Fibroblast of lung (primary cell): ENCODE measurements at places on chromosomes 5 and 9. TPM values are rescaled to one million over a fixed set of nuclear protein-coding genes. Genes with fewer than 3 reads are reported as not detected.
A peak's percentile ranks its signal among the peaks of the same experiment; 100 is the strongest.

The CCDC171 gene
- total RNA-seq, result 4.6 and 4.8 TPM in 2 replicates

The HABP4 gene
- 18.2 and 31.4 TPM in 2 replicates for total RNA-seq

The EXOSC3 gene
- total RNA-seq, result 19.0 and 24.9 TPM in 2 replicates

The CEL gene
- total RNA-seq, result under 0.01 and 0.33 TPM in 2 replicates

- H3K27me3 ChIP-seq, result no peaks in the 10 kb centered on the region
- DNase-seq, result no peak
- no peak overlapping the region for H3K4me3 ChIP-seq
- H3K27ac ChIP-seq, result no peak overlapping the region
Observed at GRCh38 chr5:104126980-104127379, 564.4 kb upstream of the NUDT12 start.

DNA sequence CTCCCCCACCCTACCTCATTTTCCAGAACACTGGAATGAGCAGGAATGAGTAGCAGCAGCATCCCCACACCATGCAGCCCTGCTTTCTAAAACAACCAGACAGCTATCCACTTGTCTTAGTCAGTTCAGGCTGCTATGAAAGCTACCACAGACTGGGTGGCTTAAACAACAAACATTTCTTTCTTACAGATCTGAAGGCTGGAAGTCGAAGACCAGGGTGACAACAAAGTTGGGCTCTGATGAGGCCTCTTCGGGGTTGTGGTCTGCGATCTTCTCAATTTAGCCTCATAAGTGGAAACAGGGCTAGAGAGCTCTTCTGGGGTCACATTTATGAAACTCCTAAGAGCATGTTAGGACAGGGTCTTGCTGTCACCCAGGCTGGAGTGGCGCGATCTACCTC, 38.9 kb downstream of the LPAR1 start:
- no peaks in the 10 kb centered on the region for H3K27me3 ChIP-seq
- no peak overlapping the region for H3K27ac ChIP-seq
- no peak overlapping the region for H3K4me3 ChIP-seq
- peaks cover 2% of the 10 kb centered on the region for H3K36me3 ChIP-seq
- peaks cover 28% of the 10 kb centered on the region for H3K4me1 ChIP-seq

DNA sequence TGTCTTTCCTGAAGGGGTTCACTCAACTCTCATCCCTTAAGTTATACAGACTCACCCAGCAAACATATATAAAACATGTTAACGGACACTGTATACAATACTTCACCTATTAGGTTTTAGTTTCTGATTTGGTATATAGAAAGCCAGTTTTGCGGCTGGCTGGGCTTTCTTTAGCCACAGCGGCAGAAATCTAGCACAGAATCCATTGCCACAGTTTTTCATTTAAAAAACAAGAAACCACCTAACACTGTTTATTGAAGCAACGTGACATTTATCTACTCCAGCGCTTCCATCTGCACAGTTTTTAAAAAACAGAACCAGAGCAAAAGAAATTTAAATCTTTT, 67.3 kb downstream of the SNX30 start:
- no peak overlapping the region for H3K4me3 ChIP-seq
- H3K4me1 ChIP-seq, result no peaks in the 10 kb centered on the region
- no peaks in the 10 kb centered on the region for H3K36me3 ChIP-seq
- no peak for DNase-seq

GRCh38 chr9:132787748-132788159, 90.3 kb downstream of the AK8 start:
- H3K27me3 ChIP-seq, result peaks cover 8% of the 10 kb centered on the region
- no peak overlapping the region for H3K27ac ChIP-seq
- no peaks in the 10 kb centered on the region for H3K36me3 ChIP-seq
- H3K4me1 ChIP-seq, result no peaks in the 10 kb centered on the region

DNA sequence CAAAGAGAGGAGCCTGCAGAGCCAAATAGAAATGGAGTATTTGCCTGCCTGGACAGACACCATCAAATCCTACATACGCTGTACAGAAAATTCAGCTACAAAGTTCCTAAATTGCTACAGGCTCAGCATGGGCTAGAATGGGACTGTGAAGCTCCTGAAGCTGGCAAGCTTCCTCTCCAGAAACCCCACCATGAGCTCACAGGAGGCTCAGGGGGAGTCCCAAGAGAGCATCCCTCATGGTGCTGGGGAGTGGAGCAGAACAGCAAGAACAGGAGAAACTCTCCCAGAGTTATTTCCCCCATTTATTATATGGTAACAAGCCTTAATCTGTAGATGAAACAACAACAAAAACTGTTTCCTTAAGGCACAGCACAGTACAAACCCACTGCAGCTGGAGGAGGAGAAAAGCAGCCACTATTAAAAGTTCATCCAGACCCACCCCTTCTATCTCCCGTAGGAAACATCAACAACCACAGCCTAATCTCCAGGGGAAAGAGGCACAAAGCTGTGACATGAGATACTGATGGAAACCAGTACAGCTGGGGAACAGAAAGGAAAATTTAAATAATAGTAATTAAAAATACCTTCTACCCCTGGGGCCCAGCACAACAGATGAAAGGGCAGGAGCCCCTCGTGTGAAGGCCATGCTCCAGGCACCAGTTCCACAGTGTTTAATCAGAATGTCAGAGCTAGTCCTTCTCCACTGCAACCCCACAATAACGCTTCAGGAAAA, 548.5 kb downstream of the MTRR start:
- no peaks in the 10 kb centered on the region for H3K36me3 ChIP-seq
- H3K4me3 ChIP-seq, result no peak overlapping the region
- no peaks in the 10 kb centered on the region for H3K4me1 ChIP-seq
- no peak overlapping the region for H3K27ac ChIP-seq
- H3K27me3 ChIP-seq, result no peaks in the 10 kb centered on the region

GRCh38 chr9:79166005-79166404, 405.8 kb upstream of the TLE4 start:
- DNase-seq, result no peak
- H3K4me1 ChIP-seq, result no peaks in the 10 kb centered on the region
- no peaks in the 10 kb centered on the region for H3K27me3 ChIP-seq
- H3K27ac ChIP-seq, result no peak overlapping the region

GRCh38 chr5:8081179-8081578, 212.2 kb downstream of the MTRR start:
- H3K36me3 ChIP-seq, result no peaks in the 10 kb centered on the region
- no peak overlapping the region for H3K4me3 ChIP-seq
- H3K4me1 ChIP-seq, result no peaks in the 10 kb centered on the region

- DNase-seq, result peak; percentile 87
- no peaks in the 10 kb centered on the region for H3K36me3 ChIP-seq
- no peak overlapping the region for H3K27ac ChIP-seq
- no peaks in the 10 kb centered on the region for H3K4me1 ChIP-seq
- no peak overlapping the region for H3K4me3 ChIP-seq
- H3K27me3 ChIP-seq, result no peaks in the 10 kb centered on the region
Observed at GRCh38 chr5:59351076-59351794, 542.3 kb downstream of the PDE4D start.

DNA sequence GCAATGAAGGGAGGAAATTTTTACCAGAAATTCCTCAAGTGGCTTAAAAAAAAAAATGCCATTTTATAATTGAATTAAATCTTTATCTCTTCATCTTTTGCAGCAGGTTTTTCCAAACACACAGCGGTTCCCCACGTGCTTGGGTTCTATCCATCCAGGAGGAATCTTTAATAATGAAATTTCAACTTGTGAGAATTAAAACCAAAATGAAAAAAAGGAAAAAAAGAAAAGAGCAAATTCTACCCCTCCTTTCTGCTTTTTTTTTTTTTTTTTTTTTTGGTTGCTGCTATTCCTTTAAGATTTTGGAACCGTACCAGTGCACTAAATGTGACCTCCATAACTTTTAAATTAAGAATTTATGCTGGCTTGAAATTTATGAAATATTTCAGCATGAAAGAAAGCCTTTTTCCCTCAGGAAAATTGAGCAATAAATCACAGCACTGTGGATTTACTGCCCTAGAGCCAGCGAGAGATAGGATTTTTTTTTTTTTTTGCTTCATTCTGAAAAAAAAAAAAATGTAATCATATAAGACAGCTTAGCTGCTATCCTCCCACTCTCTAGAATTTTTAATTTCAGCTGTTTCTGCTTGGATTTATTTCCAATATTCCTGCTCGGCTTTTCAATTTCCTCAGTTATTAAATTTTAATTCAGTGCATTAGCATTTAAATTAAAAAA, 88.5 kb downstream of the ZNF618 start:
- no peak for DNase-seq
- peaks cover 5% of the 10 kb centered on the region for H3K4me1 ChIP-seq
- no peak overlapping the region for H3K27ac ChIP-seq
- no peaks in the 10 kb centered on the region for H3K27me3 ChIP-seq
- H3K4me3 ChIP-seq, result no peak overlapping the region
- H3K36me3 ChIP-seq, result peaks cover 6% of the 10 kb centered on the region

GRCh38 chr5:94192658-94193391, 425.6 kb downstream of the KIAA0825 start:
- no peak overlapping the region for H3K27ac ChIP-seq
- DNase-seq, result no peak
- H3K4me3 ChIP-seq, result no peak overlapping the region
- no peaks in the 10 kb centered on the region for H3K4me1 ChIP-seq

DNA sequence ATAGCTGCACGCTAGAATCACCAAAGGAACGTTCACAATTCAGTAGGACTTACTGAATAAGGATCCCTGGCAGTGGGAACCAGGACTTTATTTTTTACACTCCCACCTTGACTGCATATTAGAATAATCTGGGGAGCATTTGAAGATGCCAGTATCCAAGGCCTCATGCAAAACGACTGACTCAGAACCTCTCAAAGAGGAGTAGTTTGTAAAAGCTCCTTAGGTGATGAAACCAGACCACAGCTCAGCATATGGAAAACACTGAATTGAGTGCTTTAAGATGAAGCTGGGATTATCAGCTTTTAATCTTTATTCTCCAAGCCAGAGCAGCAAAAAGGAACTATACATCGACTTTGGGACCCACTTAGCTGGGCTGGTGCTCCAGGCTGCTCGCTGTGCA, 288.3 kb downstream of the MLLT3 start:
- H3K4me3 ChIP-seq, result no peak overlapping the region
- no peak overlapping the region for H3K27ac ChIP-seq
- H3K27me3 ChIP-seq, result peaks cover 2% of the 10 kb centered on the region
- no peaks in the 10 kb centered on the region for H3K4me1 ChIP-seq
- H3K36me3 ChIP-seq, result no peaks in the 10 kb centered on the region
- DNase-seq, result no peak

GRCh38 chr5:68949256-68949655, 144.6 kb upstream of the SLC30A5 start:
- H3K36me3 ChIP-seq, result no peaks in the 10 kb centered on the region
- H3K27me3 ChIP-seq, result peaks cover 4% of the 10 kb centered on the region
- H3K27ac ChIP-seq, result no peak overlapping the region
- no peak for DNase-seq

DNA sequence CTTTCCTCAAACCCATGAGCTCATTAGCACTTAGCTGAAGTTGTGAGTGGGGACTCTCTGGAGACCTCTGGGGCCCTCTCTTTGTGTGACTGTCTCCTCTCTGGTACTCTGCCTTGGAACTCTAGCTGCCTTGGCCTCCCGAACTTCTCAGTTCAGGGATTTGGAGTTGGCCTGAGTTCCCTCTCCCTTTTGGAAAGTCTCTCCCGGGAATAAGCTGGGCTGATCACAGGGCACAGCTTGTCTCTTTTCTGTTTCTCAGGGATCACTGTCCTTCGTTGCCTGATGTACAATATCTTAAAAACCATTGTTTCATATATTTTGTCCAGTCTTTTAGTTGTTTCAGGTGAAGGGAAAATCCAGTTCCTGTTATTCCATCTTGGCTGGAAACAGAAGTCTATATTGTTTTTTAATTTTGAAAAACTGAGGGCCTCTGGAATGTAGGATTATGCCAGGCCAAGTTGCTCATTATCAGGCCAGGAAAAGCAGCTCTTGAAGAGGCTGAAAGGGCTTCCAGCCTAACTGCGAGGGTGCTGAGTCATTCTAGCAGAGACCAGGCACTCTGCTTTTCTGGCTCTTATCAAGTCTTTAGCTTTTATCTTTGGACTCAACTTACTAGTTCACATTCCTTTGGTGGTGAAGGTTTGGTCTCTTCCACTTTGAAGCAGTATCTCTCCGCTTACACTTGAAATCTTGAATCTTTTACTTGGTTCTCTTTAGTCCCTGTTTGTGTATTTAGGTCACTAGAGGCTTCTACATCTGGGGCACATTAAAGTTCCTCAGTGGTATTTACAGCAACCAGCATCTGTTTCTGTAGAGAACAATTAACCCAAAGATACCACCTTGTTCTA, 8.4 kb upstream of the RGS3 start:
- peaks cover 12% of the 10 kb centered on the region for H3K4me1 ChIP-seq
- H3K36me3 ChIP-seq, result no peaks in the 10 kb centered on the region
- peak; percentile 84 for DNase-seq
- no peak overlapping the region for H3K4me3 ChIP-seq
- H3K27me3 ChIP-seq, result no peaks in the 10 kb centered on the region
- peak overlapping the region; percentile 58 for H3K27ac ChIP-seq

DNA sequence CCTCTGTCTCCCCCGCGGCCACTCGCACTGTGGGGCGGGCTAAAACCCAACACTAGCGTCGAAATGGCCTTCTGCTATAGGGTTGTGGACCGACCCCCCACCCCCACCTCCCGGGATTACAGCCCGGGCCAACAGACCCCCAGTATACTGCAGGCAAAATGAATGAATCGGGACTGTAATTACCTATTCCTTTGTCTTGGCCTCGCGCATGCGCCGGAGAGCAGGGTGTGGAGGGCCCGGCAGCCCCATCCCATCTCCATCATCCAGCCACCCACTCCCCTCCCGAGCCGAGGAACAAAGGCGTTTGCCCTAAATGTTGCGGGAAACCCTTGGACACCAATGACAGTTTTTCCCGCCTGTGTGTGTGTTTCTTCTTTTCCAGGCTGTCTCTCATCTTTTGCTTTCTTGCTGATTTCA, 1.6 kb downstream of the BASP1 start:
- peaks cover 2% of the 10 kb centered on the region for H3K4me1 ChIP-seq
- H3K4me3 ChIP-seq, result peak overlapping the region; percentile 88
- no peak for DNase-seq

- no peak overlapping the region for H3K27ac ChIP-seq
- H3K4me3 ChIP-seq, result no peak overlapping the region
- H3K4me1 ChIP-seq, result no peaks in the 10 kb centered on the region
- no peaks in the 10 kb centered on the region for H3K36me3 ChIP-seq
- H3K27me3 ChIP-seq, result no peaks in the 10 kb centered on the region
- DNase-seq, result no peak
Observed at GRCh38 chr9:86177995-86178394, 78.6 kb upstream of the GOLM1 start.

DNA sequence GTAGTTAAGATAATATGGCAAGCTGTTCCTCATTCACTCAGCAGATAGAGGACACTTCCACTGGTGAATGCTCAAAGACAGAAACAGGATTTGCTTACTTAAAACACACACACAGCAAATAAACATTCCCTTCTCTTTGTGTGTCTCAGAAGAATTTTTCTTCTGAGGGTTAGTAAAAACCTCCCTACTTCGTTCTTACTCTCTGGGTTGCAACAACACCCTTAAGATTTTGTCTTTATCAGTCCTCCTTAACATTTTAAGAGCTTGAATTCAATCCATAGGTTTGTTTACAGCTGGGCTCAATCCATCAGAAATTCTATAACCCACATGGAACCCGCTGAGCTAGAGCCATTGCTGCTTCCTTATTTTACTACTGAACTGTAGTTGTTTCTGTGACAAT, 237.4 kb upstream of the PIK3R1 start:
- no peak for DNase-seq
- no peak overlapping the region for H3K27ac ChIP-seq
- no peak overlapping the region for H3K4me3 ChIP-seq
